Spinal cord (tissue), 10 donors: ENCODE measurements at places on chromosomes 5 and 9. TPM values are rescaled to one million over a fixed set of nuclear protein-coding genes. Genes with fewer than 3 reads are reported as not detected.

Gene FOXD4L3
- not detected for total RNA-seq

DNA sequence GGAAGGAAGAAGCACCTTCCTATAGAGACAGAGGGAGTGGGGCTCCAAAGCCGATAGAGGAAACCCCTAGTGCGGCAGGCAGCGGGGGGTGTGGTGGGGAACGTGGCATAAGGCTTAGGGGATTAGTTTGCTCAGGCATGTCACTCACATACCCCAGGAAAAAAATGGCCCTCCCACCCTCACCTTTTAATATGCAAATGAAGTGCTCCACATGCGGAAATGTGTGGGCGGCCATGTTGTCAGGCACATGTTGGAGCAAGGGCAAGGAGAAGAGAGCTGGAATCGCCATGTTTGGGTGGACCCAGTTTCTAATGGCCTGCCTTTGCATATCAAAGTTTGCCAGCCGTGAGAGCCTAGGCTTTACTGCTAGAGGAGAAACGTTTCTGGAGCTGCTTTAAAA lies 758.8 kb downstream of the NR2F1-AS1 start:
- no peak for DNase-seq
- no peak overlapping the region for H3K27ac ChIP-seq
- no peaks in the 10 kb centered on the region for H3K27me3 ChIP-seq
- H3K4me1 ChIP-seq: no peaks in the 10 kb centered on the region

- no peaks in the 10 kb centered on the region for H3K27me3 ChIP-seq
- H3K4me1 ChIP-seq: no peaks in the 10 kb centered on the region
- H3K36me3 ChIP-seq: no peaks in the 10 kb centered on the region
- no peak overlapping the region for H3K4me3 ChIP-seq
Observed at GRCh38 chr9:125700791-125701190, 6.2 kb downstream of the MAPKAP1 start.

DNA sequence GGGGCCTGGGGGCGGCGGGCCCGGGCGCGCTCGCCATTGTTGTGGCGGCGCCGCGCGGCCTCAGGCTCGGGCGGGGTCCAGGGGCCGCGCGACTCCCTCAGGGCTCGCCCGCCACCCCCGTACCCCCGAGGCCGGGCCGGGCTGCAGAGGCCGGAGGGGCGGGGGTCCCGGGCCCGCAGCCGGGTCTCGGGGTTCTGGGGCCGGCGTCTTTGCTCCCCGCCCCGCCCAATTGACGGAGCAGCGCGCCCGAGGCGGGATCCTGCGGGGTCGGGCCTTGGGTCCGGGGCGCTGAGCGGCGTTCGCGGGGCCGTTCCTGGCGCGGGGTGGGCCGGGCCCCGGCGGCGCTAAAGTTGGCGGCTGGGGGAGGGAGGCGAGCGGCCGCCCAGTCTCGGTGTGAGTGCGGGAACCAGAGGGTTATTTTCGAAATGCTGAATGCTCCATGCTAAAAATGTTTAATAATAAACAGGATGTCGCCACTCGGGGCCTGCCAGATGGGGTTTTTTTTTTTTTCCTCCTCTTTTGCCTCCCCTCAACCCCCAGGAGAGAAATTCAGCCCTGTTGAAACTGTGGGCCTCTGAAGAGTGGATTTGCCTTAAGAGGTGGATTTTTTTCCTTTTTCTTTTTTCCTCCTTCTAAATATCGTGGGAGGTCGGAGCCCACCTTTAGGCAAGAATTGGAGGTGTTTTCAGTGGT lies 724 bp downstream of the PRRC2B start:
- no peaks in the 10 kb centered on the region for H3K36me3 ChIP-seq
- H3K27me3 ChIP-seq: no peaks in the 10 kb centered on the region
- peak overlapping the region; percentile 85 for H3K27ac ChIP-seq
- H3K4me1 ChIP-seq: peaks cover 35% of the 10 kb centered on the region
- DNase-seq: peak; percentile 69

DNA sequence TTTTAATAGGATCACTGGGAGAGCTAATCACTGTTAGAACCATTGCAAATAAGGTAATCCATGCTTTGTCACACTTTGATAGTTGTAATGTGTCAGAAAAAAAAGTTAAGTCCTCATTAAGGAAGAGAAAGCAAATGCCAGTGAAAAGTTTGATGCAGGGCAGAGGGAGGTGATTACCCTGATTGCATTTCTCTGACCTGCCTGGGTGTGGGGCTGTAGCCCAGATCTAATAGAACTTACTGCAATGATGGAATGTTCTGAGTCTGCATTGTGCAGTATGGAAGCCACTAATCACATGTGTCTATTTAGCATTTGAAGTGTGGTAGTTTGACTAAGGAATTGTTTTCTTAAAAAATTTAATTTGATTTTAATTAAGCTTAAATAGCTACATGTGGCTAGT lies 202.7 kb downstream of the ATP10B start:
- DNase-seq: peak; percentile 25
- H3K27ac ChIP-seq: no peak overlapping the region
- H3K4me3 ChIP-seq: no peak overlapping the region
- H3K4me1 ChIP-seq: no peaks in the 10 kb centered on the region

GRCh38 chr5:151686674-151687407 lies at the start of gene SPARC:
Gene SPARC (minus strand): TSS chr5:151686915. CDS start chr5:151676188, 10,727 bp downstream.
- H3K36me3 ChIP-seq: no peaks in the 10 kb centered on the region
- peaks cover 24% of the 10 kb centered on the region for H3K4me1 ChIP-seq
- H3K4me3 ChIP-seq: peak within 1 kb of the TSS; percentile 93
- H3K27ac ChIP-seq: peak within 1 kb of the TSS; percentile 98

Gene PIP5K1B
- total RNA-seq: 19.9 TPM

GRCh38 chr5:152462021-152462721 lies 57.1 kb upstream of the NMUR2 start:
- no peaks in the 10 kb centered on the region for H3K4me1 ChIP-seq
- no peak for DNase-seq
- H3K27ac ChIP-seq: no peak overlapping the region
- no peaks in the 10 kb centered on the region for H3K36me3 ChIP-seq
- no peaks in the 10 kb centered on the region for H3K27me3 ChIP-seq
- no peak overlapping the region for H3K4me3 ChIP-seq
